NCI-H345 (cell line): ENCODE measurements at places on chromosomes 2 and 18.

DNA sequence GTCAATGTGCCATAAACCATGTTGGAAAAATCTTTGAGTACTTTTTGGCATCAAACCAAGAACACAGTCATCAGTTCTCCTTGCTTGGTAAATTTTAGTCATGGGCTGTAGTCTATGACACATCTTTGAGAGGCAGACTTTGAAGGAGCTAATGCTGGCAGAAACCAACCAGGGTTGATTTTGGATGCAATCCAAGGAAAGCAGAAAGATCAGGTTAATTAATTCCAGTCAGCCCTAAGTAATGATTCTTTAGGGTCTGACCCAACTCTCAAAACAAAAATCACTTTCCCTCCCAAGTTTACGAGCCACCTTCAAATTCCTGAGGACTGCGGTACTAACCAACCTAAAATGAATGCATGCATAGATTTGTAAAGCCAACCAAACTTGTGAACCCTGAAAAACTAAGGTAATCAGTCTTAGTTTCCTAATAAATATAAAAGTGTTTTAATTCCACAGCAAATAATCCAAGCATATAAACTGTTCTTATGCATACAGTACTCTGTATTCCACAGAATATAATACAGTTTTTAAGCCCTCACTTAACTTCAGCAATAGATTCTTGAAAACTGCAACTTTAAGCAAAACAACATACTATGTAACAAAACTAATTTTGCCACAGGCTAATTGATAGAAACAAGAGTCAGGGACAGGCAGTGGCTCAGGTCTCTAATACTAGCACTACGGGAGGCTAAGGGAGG lies 22.0 kb downstream of the AP1S3 start:
- DNase-seq: peak; percentile 17

GRCh38 chr18:3596637-3597384 lies 146.8 kb downstream of the TGIF1 start:
- no peak for DNase-seq

- no peak for DNase-seq
Observed at GRCh38 chr2:33342705-33343104, 133.7 kb upstream of the RASGRP3 start.

DNA sequence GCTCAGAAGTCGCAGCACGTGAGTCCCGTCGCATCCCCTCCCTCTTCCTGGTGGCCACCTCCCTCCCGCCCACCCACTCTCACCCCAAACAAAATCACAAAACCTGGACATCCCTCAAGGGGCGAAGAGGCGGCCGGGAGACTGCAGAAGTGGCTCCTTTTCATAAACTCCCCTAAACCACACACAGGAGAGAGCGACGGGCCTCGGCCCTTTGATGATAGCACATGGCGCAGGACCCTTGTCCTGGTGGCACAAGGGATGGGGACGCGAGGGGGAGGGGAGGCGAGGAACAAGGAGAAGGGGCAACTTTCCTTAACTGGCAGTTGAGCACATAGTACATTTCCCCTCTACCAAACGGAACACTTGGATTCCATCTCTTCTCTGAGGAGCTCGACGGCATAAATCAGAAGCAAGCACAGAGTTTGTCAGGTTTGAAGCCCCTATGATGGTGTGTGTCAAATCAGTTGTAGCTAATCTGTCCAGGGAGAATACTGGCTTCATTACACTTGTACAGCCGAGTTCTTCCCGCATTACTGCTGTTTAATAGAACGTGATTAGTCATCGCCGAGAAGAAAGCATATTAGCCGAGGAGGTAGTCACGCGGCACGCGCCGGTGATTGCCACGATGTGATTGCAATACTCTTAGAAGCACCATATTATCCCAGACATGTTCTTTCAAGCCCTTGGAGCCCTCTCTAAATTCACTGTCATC lies 43.8 kb downstream of the GBX2 start:
- no peak for DNase-seq

DNA sequence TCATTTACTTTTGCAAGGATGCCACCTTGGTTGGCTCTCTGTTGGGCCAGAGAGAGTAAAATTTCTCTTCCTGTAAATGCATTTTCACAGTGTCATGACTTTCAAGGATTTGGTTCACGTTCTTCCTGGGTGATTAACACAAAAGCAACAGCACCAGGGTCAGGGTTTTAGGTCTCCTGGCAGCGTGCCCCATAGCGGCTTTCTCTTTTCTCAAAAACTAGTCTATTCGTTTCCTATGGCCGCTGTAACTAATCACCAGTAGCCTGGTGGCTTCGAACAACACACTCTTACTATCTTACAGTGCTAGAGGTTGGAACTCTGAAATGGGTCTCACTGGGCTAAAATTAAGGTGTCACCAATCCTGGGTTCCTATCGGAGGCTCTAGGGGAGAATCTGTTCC lies 56.3 kb upstream of the ACMSD start:
- no peak for DNase-seq

- no peak for DNase-seq
Observed at GRCh38 chr2:142868229-142868762, 9.2 kb upstream of the KYNU start.

- DNase-seq: no peak
Observed at GRCh38 chr2:46801731-46802664, 113.6 kb downstream of the MCFD2 start.

DNA sequence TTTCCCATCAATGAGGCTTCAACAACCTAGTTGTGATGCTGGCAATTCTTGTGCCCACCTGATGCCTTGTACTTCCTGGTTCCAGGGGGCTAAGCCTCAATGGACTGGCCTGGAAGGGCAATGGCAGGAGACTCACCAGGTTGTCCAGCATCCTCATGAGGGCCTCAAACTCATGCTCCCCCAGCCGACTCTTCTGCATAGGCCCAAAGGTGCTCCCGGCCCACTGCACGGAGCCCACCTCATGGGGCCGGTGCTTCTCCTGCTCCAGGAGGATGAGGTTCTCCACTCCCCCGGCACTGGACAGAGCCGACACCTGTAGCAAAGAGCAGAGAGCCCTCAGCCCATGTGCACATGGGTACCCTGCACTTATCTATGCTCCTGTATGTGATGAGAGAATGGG lies 84.5 kb downstream of the ADD2 start:
- DNase-seq: no peak

DNA sequence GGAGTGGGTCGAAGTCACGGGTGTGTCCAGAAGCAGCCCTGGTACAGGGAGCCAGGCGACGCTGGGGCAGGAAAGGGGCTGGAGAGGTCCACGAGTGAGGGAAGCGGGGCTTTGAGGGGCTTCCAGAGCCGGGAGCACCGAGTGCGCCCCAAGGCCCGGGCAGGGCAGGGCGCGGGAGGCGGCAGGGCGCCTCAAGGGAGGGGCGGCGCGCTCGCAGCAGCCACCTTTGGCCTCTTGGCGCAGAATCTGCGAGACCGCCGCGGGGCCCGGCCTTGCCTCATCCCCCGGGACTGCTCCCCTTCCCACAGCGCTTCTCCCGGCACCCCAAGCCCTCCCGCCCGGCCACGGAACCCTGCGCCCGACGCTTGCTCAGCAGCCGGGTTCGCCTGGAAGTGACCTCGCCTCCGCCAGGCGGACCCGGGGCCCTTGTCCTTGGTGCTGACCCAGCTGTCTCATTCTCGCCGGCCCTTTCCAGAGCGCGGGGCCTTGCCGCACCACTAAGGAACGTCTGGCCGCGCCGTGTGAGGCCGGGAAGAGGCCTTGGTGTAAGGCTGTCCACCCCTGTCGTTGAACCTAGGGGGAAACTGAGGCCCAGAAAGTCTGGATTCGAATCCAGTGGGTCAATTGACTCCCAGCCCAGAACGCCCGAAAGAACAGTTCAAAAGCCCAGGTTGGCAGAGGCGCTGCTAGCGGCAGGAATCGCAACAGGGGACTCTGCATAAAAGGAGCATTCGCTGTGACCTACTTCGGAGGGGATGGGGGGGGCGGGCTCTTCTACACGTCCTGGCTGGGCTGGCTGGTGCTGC lies 584 bp upstream of the DNER start:
- DNase-seq: peak; percentile 78

- DNase-seq: no peak
Observed at GRCh38 chr2:100561191-100561590, 1.6 kb upstream of the PDCL3 start.

GRCh38 chr2:80393991-80394390 lies 89.4 kb upstream of the LRRTM1 start:
- DNase-seq: no peak

- no peak for DNase-seq
Observed at GRCh38 chr2:164803776-164804466, 37.7 kb downstream of the COBLL1 start.

- no peak for DNase-seq
Observed at GRCh38 chr2:89811295-89811694, 1119.8 kb downstream of the RPIA start.

GRCh38 chr2:120661551-120661950 lies 74.1 kb upstream of the GLI2 start:
- DNase-seq: no peak

GRCh38 chr18:44946529-44947113 lies 265.9 kb downstream of the SETBP1 start:
- DNase-seq: peak; percentile 88

- DNase-seq: no peak
Observed at GRCh38 chr2:145729993-145730770, 1210.3 kb upstream of the ZEB2 start.

DNA sequence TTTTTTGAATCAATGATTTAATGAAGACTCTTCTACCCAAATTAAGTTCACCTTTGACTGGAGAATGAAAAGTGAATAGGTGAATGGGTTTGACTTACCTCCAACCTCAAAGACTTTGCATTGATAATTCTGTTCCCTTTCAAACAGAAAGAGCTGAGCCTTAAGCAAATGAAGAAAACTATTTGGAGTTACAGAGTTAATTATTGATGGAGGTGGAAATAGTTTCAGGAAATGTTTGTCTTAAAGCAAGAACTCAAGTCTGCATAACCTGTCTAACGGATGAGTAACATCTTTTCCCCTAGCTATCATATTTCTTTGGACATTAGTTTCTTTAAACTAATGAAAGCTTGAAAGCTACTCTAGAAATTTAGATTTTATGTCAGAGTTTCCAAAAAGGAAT lies 166.5 kb downstream of the CERS6 start:
- no peak for DNase-seq

DNA sequence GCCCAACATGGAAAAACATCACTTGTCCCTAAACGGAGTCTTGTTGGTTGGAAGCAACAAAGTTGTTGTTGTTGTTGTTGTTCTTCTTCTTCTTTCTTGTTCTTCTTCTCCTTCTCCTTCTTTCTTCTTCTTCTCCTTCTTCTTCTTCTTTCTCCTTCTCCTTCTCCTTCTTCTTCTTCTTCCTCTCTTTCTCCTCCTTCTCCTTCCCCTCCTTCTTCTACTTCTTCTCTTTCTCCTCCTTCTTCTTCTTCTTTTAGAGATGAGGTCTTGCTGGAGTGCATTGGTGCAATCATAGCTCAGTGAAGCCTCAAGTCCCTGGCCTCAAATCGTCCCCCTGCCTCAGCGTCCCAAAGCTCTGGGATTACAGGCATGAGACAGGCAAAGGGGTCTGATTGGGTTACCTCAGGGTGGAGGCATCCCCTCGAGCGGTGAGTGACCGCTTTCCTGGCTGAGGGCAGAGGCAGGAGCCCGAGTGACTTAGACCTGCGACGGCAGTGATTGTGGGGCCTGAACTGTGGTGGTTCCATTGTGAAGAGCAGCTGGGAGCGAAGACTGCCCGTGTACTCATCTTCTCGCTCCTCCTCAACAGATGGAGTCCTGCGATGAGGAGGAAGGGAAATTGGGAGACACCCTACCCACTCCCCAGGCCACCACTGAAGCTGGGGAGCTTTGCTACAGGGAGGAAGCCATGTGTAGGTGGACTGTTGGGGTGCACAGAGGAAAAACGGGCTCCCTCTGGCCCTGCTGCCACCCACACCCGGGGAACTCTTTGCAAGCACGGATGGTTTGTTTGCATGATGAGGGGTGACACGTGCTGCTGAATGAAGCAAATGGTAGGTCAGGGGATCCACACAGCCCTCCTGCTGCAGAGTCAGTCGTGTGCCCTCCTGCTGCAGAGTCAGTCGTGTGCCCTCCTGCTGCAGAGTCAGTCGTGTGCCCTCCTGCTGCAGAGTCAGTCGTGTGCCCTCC lies 7.0 kb upstream of the PER2 start:
- DNase-seq: no peak

DNA sequence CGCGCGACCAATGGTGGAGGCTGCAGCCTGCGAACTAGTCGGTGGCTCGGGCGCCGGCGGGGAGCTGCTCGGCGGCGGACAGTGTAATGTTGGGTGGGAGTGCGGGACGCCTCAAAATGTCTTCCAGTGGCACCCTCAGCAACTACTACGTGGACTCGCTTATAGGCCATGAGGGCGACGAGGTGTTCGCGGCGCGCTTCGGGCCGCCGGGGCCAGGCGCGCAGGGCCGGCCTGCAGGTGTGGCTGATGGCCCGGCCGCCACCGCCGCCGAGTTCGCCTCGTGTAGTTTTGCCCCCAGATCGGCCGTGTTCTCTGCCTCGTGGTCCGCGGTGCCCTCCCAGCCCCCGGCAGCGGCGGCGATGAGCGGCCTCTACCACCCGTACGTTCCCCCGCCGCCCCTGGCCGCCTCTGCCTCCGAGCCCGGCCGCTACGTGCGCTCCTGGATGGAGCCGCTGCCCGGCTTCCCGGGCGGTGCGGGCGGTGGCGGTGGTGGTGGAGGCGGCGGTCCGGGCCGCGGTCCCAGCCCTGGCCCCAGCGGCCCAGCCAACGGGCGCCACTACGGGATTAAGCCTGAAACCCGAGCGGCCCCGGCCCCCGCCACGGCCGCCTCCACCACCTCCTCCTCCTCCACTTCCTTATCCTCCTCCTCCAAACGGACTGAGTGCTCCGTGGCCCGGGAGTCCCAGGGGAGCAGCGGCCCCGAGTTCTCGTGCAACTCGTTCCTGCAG lies at the start of gene HOXD9:
Gene HOXD9, plus strand, starts transcription at position 37 of the 728 bp plus-strand sequence. Its CDS starts 50 bp downstream, at position 87.
- peak; percentile 67 for DNase-seq

GRCh38 chr18:3579701-3580100 lies 129.7 kb downstream of the TGIF1 start:
- no peak for DNase-seq

DNA sequence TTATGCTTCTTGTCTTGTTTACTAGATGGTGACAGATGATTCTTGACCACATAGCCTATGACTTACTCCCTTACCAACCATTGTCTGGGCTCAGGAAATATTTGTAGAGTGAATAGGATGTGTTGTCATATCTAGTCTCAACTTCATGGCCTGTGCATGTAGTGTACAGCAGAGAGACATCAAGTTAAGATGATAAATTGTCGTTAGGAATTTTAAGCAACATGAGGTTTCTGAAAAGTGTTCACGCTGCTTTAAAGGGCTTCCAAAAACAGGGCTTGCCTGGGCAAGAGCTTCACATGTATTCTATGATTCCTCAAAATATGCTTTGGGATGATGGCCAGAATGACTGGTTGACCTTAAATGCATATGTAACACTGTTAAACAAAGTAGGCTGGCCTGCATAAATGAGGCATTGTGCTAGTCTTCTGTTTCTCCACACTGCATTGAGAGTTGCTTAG lies 424.0 kb downstream of the RND3 start:
- DNase-seq: no peak

GRCh38 chr2:173647681-173648311 lies 293.1 kb downstream of the CDCA7 start:
- DNase-seq: no peak

DNA sequence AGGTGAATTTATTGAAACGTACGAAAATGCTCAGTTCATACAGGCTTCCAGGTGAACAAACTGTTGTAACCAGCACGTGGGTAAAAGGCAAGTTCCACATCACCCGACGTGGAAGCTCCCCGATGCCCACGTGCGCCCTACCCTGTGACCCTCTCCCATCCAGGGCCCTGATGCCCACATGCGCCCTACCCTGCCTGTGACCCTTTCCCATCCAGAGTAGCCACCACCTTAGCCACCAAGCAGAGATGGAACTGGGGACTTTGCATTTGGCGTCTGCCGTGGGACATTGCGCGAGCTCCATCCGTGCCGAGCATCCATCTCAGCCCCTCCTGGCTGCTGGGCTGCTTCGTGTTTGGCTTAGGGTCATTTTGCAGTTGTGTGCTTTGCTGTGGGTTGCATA lies 37.5 kb downstream of the ANO7 start:
- DNase-seq: no peak
